Activated CD8-positive, alpha-beta memory T cell treated with anti-CD3 and anti-CD28 coated beads for 36 hours (primary cell): ENCODE measurements at places on chromosomes 6 and 20. TPM values are rescaled to one million over a fixed set of nuclear protein-coding genes. Genes with fewer than 3 reads are reported as not detected.

DEFB113 gene
- not detected for total RNA-seq

TSPO2 gene
- total RNA-seq: not detected

SYTL3 gene
- 119 TPM for total RNA-seq

AHCY gene
- total RNA-seq: 205 TPM

NR2E1 gene
- not detected for total RNA-seq

SEL1L2 gene
- not detected for total RNA-seq

OR2H1 gene
- total RNA-seq: not detected

MCHR2 gene
- not detected for total RNA-seq

OLIG3 gene
- total RNA-seq: not detected

NRN1 gene
- total RNA-seq: 0.61 TPM

GPRC6A gene
- total RNA-seq: not detected

FAXC gene
- total RNA-seq: not detected

NKX2-2 gene
- not detected for total RNA-seq

BHLHE23 gene
- total RNA-seq: not detected

CRIP3 gene
- total RNA-seq: 1.2 TPM

KPNA5 gene
- total RNA-seq: 6.9 TPM

NUP43 gene
- 87.4 TPM for total RNA-seq

CRISP3 gene
- not detected for total RNA-seq
